NB4 (cell line): ENCODE measurements at places on chromosomes 6 and 20.

DNA sequence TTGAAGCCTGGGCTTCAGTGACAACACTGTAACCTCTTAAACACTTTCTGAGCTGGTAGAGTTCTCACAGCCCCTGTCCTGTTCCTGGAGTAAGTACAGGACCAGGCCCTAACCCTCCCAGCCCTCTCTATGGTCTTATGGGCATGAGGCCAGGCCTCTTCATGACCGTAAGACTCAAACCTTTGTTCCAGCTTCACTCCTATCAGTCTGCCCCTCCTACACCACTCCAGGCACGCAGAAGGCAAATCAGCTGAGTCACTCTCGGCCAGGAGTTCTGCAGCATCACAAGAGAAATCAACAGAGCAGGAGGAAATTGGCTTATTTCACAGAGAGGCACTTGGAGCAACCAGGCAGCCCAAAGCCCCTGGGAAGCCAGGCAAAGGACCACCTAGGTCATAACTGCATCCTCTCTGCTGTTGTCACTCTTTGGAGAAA lies 25.3 kb upstream of the CHD6 start:
- DNase-seq: peak; percentile 29

DNA sequence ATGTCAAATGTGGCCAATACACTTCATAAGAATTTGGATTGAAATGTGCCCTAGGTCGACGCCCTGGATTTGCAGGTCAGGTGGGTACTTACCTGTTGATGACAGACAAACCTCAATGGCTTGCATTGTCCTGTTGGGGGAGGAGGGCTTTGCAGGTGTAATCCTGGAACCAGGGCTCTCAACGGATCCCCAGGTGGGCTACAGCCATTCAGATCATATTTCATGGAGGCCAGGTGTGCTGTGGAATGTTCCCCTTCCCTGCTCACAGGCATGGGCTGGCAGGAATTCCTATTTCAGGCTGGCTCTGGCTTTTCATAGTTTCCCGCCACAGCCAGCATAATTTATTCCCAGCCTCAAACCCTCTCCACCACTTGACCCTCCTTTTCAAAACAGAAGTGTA lies 254.7 kb downstream of the SMOC2 start:
- DNase-seq: no peak

- DNase-seq: peak; percentile 70
Observed at GRCh38 chr20:20360464-20360863, 7.4 kb upstream of the INSM1 start.

GRCh38 chr6:62150048-62150663 lies 135.9 kb downstream of the KHDRBS2 start:
- DNase-seq: peak; percentile 58

DNA sequence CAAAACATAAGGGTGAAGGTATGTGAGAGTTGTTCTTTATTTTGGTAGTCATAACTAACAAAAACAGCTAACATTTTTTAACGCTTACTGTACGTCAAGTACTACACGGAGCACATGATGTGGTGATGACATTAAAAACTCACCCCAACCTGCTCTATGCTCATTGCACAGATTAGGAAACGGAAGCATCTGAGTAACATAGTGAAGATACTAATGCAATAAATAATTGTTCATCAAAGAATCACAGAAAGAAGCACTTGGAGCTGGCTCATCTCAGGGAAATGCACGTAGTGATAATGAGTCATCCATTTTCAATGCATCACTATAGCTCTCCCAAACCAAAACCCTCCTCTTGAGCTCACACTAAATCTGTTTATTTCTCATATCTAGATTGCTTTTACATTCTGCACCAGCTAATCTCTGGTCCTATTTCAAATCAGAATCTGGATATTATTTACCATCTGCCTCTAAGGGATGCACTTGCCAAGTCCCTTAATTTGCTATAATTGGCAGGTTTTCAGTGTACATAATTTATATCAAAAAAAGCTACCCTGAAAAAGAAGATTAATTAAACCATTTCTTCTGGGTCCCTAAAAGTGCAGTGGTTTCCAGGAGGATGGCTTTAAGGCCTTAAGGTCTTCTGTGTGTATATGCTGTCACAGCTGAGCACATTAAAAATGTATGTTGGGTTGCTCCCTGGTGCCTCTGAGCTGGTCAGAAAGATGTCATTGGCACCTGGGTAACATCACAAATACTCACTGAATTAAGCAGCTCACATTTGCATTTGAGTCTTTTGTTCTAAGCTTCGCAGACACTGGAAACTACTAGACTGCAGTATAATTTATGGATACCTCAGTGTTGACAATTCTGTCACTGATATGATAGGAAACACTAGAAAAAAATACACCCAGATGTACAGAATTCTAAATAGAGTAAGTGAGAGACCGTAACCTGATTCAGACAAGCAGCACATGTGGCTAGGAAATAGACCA lies 677.4 kb upstream of the CITED2 start:
- DNase-seq: no peak
